NCI-H1048 (cell line): ENCODE measurements at places on chromosomes 12 and 14.

- DNase-seq, result no peak
These were observed 69.2 kb downstream of the ANO2 start for GRCh38 chr12:5875851-5876250.

- no peak for DNase-seq
These were observed 2.2 kb downstream of the ZC3H10 start for GRCh38 chr12:56120158-56120846.

DNA sequence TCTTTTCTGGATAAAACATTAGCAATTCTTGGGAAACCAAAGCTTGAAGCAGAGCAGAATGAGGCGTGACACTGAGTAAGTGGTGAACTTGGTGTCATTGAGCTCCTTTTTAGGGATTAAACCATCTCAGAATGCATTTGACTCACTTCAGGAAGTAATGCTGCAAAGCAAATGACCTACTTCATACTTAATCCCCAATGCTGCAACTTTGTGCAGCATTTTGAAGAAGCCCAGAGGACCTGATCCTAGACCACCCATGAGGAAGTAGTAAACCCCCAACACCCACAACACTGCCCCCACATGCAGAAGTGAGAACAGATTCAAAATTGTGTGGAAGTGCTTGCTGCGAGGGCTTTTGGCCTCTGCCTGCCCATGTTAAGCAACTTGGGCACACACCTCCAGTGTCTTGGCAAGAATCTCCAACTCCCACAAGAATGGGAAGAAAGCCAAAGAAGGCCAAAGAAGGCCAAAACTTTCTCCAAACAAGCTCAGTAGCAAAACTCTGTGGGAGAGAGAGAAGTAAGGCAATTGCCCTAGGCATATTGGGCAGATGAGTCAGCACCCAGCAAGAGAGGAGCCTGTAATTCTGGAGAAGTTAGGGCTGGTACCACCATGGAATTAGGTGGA lies 69.2 kb upstream of the ETV6 start:
- DNase-seq, result no peak

DNA sequence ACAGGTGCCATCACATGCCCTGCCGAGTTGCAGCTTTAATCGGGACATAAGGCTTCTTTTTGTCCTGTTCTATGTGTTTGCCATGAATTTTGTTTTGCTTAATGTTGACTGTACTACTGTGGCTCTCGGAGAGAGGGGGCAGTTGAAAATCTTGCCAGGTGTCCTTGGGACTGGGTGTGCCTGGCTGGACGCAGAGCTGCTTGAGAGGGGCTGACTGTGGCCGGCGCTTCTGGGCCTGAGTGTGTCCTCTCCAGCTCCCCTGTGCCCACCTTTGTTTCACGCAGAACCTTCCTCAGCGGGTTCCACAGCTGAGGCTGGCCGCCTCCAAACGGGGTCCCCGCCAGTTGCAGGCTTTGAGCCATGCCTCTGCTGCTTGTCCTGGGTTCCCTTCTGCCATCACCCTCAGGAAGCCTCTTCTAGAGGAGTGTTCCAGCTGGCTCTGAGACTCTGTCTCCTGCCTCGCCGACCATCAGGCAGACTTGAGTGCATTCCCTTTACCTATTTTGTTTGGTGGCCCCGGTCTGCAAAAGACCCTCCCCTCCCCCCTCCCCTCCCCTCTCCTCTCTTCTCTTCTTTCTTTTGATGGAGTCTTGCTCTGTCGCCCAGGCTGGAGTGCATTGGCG lies 49.7 kb downstream of the DDX51 start:
- DNase-seq, result no peak

DNA sequence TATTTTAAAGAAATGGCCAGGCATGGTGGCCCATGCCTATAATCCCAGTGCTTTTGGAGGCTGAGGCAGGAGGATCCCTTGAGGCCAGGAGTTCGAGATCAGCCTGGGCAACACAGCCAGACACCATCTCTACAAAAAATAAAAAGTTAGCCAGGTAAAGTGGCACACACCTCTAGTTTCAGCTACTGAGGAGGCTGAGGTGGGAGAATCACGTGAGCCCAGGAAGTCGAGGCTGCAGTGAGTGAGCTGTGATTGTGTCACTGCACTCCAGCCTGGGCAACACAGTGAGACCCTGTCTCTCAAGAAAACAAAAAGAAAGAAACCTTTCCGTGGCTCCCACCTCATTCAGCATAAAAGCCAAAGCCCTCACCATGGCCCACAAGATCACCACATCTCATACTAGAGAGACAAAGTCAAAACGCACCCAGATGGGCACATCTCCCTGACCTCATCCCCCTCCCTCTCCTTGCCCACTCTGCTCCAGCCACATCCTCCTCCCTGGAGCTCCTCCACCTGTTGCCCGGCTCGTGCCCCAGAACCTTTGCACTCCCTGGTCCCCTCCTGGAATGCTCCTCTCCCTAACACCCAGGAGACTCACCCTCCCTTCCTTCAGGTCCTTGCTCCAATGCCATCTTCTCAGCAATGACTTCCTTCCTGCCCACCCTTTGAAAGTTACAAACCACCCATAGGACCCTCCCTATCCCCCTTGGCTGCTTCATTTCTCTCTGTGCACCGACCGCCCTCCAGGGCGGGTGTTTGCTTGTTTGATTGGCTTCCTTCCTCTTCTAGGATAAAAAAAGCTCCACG lies 4.8 kb upstream of the SCARB1 start:
- DNase-seq, result no peak

- no peak for DNase-seq
These were observed 244.4 kb upstream of the FOXN3 start for GRCh38 chr14:89661392-89661791.

- DNase-seq, result no peak
These were observed 30.7 kb upstream of the DEGS2 start for GRCh38 chr14:100190126-100190525.

- no peak for DNase-seq
These were observed 280.6 kb upstream of the SFSWAP start for GRCh38 chr12:131430158-131430742.

DNA sequence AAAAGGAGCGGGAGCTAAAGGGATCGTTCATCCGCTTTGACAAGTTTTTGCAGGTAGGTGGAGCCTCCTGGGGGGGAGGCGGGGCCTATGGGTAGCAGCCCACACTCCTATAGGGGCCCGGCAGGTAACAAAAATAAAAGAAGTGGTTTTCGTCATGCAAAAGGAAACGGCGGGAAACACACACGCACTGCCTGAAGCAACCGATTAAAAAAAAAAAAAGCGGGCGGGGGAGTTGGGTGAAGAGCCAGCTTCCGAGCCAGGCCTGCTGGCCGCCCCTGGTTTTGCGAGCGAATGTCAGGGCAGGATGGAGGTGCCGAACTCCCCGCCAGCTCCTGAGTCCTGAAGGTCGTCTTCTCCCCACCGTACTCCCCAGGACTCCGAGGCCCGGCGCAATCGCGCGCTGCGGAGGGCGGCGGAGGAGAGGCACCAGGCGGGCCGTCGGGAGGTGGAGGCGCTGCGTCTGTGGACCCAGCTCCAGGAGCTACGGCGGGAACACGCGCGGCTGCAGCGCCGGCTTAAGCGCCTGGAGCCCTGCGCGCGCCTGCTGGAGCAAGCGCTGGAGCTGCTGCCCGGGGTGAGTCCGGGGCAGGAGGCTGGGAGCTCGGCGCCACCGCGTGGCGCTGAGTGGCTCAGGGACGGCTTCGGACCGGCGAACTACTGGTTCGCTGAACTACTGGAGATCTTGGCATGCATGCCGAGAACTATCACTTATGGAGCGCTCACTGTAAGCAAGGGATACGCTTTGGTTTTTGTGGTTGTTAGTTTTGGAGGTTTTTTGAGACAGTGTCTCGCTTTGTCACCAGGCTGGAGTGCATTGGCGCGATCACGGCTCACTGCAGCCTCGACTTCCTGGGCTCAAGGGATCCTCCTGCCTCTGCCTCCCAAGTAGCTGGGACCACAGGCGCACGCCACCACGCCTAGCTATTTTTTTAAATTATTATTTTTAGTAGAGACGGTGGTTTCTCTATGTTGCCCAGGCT lies 3.6 kb downstream of the CFAP73 start:
- DNase-seq, result peak; percentile 65

DNA sequence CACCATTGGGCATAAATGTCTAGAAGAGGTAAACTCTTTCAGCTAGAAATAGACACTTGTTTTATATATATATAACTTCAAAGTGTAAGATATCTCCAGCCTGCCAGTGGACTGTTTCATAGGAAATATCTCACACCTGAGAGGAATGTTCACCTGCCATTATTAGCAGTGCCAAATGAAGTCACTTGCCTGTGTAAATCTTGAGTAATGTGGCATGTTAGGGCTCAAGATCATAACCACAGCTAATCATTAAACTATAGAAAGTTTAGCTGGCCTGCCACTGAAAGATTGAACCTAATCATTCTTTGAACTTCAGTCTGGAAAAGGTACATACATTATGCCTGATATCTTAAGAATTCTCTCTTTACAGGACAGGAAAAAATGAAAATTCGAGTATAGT lies 25.5 kb upstream of the KCNJ8 start:
- no peak for DNase-seq
